ENCODE measurements at places on chromosomes 1 and 21.

DNA sequence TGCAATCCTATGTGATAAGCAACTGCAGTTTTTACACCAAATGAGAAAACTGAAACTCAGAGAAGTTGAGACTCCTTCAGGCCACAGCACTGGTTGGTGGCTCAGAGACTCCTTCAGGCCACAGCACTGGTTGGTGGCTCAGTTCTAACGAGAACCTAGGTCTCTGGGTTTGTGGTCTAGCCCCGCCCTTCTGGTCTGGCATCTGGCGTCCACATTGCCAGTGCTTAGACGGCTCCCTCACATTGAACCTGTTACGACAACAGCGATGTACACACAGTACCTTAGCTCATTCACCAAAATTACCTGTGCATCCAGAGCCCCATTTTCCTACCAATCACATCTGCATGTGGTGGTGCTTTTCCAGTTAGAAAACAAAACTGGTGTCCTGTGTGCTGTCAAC lies 66.1 kb downstream of the NID1 start:
- DNase-seq, result no peak

DNA sequence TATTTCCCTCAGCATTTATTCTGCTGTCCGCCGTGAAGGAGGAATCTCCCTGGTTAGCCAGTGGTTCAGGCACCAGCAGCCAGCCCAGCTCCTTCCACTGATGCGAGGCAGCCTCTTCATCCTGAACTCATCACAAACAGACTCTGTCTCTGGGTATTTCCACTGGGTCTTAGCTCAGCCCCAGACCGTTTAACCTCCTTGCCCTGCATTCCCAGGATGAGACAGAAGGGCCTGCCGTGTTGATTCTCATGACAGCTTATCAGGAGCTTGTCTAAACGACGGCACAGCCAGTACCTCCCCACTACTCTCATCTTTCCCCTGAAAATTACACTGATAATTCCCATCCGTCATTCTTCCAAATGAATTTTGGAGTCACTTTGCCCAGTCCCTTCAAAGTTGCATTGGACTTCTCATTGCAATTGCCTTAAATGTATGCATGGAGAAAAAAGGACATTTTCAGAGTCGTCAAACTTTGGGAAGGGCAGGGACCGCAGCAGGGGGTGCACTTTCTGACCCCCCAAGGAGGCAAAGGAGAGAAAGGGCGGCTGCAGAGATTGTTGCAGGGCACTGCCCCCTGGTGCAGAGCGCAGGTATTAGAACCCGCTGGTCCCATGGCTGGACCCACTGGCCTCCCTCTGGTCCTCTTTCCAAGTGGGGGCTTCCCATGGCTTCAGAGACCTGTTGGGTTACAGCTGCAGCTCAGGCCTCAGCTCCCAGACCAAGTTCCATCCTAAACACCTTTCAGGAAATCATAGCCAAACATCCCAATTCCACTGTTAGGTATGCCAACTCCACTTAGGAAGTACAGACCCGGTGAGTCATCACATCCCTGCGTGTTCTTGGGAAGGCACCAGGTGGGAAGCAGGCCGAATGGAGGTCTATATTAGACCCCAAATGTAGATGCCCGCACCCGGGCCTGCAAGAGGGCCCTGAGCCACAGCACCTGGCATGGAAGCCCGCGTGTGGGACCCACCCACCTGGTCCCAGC lies 3.7 kb upstream of the MEGF6 start:
- no peak for DNase-seq

GRCh38 chr1:180981596-180982387 lies 40.9 kb downstream of the STX6 start:
- peak; percentile 83 for DNase-seq

GRCh38 chr1:245693116-245693793 lies 538.5 kb downstream of the KIF26B start:
- no peak for DNase-seq

DNA sequence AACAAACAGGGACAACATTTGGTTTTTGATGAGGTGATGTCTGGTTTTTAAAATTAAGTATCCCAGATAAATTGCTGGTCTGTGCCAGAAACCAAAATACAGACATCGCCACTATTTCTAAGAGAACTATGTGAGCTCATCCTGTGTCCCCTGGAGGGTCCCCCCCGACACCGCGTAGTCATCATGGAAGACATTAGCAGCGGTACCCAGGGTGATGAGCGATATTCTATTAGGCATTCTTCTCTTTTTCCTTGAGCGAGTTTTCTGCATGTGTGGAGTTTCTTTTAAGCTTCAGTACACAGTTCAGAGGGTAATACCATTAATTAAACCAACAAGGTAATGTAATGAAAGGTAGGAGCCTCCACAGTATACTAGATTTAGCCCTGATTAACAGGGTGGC lies 26.5 kb downstream of the KAZN start:
- no peak for DNase-seq

- no peak for DNase-seq
These were observed 68.8 kb downstream of the MAB21L3 start for GRCh38 chr1:116179964-116180363.

DNA sequence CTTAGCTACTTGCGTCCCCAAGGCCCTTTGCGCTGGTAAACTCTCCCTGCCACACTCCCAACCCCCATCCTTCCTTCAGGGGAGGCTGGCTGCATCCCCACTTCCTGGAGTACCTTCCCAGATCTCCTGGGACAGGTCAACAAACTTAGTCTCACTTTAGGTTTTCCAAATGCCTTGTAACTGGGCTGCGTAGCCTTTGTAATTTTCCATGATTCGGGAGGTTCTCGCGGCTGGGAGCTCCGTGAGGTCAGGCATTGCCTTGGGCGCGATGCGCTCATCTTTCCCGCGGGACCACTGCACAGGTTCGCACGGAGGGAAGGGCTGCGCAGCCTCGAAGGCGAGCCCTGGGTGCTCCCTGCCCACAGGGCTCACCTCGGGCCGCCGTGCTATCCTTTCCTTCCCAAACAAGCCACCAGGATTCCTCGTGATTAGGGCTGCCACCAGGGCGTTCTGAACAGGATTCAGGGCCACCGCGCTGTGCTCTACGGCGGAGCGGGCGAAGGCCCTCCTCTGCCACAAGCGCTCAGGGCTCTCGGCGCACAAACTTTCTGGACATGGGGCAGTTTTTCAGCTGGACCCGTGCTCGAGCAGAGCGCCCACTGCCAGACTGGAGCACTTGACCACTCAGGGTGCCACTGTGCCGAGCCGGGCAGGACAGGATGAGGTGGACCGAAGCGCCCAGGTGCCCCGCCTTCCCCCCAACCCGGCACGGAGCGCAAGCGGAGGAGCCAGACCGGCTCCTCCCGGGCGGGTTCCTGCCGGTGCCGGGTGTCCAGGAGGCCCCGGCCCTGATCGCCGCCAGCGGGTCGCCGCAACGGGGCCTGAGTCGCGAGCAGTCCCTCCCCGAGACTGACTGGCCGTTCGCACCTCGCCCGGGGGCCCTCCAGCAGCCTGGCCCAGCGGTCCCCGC lies 1.1 kb downstream of the TMPRSS2 start:
- DNase-seq, result no peak

GRCh38 chr1:212073490-212073889 lies 37.9 kb downstream of the DTL start:
- peak; percentile 37 for DNase-seq

DNA sequence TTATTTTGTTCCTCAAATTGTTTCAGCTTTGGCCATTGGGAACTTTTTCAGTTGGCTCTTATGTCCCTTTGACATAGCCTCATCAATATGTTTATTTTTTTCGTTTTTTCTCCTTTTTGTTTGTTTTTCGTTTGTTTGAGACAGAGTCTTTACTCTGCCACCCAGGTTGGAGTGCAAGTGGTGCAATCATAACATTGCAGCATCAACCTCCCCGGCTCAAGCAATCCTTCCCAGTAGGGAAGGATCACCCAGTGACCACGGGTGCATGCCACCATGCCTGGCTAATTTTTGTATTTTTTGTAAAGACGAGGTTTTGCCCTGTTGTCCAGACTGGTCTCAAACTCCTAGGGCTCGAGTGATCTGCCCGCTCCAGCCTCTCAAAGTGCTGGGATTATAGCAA lies 8.1 kb downstream of the POLR3GL start:
- no peak for DNase-seq

GRCh38 chr1:235990330-235990795 lies 74.5 kb downstream of the NID1 start:
- no peak for DNase-seq

GRCh38 chr1:79325705-79326104 lies 319.2 kb upstream of the ADGRL4 start:
- DNase-seq, result no peak

GRCh38 chr1:116762281-116762680 lies 8.1 kb downstream of the CD2 start:
- no peak for DNase-seq

GRCh38 chr1:82214606-82215005 lies 413.9 kb downstream of the ADGRL2 start:
- DNase-seq, result no peak

- DNase-seq, result no peak
These were observed 307.1 kb downstream of the MATN1 start for GRCh38 chr1:30416221-30416820.

DNA sequence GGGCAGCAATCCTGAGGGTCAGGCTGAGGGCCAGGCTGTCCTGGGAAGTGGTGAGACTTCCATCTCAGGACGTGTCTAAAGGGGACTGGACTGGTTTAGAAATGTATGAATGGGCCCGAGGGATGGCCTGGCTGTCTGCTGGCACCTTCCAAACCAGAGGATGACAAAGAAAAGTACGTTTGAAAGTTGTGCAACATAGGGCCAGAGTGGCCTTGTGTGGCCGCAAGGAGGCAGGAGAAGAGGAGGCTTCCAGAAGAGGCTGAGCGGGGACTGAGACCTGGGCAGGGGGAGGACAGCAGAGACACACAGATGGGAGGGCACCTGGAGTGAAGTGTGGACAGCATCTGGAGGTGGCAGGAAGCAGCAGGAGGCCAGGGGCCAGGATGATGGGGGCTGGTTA lies 2.6 kb upstream of the SYTL1 start:
- DNase-seq, result no peak

GRCh38 chr1:109765483-109765815 lies 1.7 kb upstream of the EPS8L3 start:
- DNase-seq, result no peak

GRCh38 chr1:47189844-47190508 lies at the start of gene PDZK1IP1:
PDZK1IP1 (minus strand) TSS chr1:47190036; CDS start chr1:47189932, 104 bp downstream.
- no peak for DNase-seq

DNA sequence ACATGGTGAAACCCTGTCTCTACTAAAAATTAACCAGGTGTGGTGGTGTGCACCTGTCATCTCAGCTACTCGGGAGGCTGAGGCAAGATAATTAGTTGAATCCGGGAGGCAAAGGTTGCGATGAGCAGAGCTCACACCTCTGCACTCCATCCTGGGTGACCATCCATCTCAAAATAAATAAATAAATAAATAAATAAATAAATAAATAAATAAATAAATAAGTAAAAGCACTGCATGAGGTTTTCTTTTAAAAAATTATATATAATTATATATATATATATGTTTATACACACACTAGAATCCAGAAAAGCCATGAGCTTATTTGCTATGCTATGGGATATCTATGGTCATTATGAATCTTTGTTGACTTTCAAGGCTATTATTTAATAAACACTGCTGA lies 2.4 kb downstream of the AMPD1 start:
- no peak for DNase-seq

DNA sequence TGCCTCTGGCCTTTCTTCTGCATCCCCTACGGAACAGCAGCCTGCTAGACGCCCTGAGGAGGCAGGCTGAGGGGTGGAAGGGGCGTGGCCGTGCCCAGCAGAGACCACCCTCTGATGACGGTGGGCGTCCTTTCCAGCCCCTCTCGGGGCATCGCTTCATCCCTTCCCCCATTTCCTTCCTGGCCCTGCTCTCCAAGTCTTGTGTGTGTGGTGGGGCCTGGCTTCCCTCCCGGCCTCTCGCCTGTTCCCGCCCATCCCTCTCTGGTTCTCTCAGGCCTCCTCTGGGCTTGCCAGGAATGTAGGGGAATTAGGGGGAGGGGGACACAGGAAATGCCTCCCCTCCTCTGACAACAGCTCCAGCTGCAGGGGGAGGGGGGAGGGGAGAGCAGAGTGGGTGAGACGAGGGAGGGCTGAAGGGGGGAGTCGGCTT lies 51.1 kb downstream of the SKI start:
- peak; percentile 92 for DNase-seq

- no peak for DNase-seq
These were observed 1.9 kb downstream of the RUSC1 start for GRCh38 chr1:155322571-155322952.

DNA sequence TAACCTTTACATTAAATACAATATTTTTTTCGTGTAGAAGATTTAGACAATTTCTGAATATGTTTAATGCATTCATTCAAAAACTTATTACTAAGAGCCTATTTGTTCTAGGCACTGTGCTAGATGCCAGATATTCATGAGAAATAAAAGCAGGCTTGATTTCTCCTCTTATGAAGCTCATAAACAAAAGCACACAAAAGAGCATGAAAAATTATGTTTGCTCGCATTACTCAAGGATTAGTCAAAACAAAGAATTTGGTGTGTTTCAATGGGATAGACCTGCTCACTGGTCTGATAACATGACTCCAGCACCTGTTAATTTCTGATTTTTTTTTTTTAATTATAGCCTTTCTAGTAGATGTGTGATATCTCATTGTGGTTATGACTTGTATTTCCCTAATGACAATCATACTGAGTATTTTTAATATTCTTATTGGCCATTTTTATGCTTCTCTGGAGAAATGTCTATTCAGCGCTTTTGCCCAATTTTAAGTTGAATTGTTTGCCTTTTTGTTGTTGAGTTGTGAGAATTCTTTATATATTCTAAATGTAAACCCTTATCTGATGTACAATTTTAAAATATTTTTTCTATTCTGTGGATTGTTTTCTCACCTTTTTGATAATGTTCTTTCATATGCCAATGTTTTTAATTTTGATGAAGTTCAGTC lies 382.3 kb upstream of the ADGRL4 start:
- DNase-seq, result no peak

- DNase-seq, result peak; percentile 74
These were observed 11.4 kb downstream of the UBASH3A start for GRCh38 chr21:42414928-42415769.

DNA sequence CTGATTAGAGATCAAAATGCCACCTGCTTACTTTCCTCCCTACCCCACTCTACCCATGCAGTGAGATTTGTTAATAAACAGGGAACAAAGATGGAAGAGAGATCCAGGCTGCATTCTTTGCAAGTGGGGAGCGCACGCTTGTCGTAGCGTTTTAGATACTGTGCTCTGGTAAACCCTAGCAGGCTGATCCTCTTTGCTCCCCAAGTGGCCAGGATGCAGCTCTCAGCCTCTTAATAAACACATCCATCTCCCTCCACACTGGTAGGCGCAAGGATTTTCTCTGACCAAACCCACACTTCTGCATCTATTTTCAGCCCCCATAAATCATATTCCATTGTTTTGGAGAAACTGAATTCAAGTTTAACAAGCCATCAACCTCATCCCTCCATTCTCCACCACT lies 2.9 kb downstream of the PGBD5 start:
- no peak for DNase-seq

DNA sequence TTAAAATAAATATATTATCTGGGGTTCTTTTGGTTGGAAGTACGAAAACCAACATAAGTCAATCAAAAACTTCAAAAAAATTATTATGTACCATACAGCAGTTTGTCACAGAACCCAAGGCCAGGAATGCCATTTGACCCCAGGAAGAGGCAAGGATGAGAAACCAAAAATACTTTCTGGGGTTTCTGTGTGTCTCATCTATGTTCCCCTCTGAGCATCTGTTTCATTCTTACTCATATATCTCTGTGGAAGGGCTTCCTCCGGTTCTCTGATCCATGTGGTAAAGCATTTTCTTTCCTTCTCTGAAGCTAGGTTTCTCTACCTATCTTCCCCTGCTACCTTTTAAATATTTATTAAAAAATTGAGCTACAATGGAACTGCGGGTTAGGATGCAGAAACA lies 9.8 kb upstream of the FCRL1 start:
- no peak for DNase-seq

Data from common myeloid progenitor, CD34-positive (primary cell).